ENCODE measurements at places on chromosomes 12 and 14.

DNA sequence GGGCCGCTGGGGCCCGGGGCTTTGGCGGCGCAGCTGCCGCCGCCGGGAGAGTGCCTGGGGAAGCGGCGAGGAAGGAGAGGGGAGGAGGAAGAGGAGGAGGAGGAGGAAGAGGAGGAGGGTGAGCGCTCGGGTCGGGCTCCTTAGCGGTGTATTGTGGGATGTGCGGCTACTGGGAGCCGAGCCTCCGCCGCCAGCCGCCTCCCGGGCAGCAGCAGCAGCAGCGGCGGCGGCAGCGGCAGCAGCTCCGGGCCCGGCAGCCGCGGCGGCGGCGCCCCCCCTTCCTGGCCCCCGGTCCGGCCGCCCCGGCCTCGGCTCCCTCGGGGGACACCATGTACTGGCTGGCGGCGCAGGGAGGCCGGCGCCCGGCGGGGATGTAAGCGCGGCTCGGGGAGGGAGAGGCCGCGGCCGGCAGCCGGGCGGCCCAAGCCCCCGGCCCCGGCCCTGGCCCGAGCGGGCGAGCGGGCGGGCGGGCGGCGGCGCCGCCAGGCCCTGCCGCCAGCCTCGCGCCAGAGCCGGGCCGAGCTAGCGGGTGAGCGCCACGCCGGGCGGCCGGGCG lies at the start of gene SETD1B:
TSS of gene SETD1B (plus strand) at position 149 of the 556 bp plus-strand sequence. CDS start 729 bp downstream, outside the sequence.
- no peak for DNase-seq

GRCh38 chr12:57631566-57632072 lies 1.4 kb downstream of the B4GALNT1 start:
- no peak for DNase-seq

DNA sequence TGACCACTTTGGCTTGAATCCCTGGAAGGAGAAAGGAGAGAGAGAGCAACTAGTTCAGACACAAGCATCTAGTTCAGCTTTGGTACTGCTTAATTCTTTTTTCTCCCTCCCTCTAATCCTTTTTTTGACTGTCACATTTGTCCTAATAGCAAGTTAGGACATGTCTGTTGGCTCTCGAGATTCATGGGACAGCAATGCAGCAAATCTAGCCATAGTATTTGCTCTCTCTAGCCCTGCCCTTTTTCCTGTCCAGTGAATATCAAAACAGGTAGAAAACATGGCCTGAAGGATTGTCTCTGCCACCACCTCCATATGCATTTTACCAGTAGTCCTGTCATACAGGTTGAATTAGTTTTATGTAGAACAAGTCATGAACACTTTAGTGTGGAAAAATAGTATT lies 116.4 kb downstream of the PTPRB start:
- DNase-seq, result no peak

DNA sequence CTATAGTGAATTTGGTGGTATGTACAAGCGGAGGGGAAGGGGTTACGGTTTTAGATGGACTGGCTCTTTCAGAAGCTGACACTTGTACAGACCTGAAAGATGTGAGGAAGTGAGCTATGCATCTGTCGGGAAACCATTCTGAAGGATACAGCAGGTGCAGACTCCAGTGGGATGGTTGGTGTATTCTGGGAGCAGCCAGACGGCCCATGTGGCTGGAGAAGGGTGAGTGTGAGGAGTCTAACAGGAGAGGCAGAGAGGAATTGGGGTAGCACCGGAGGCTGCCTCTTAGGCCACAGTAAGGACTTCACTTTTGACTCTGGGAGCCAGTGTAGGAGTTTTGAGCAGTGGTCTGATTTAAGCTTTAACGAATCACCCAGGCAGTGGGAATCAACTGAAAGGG lies 90.7 kb downstream of the APAF1 start:
- no peak for DNase-seq

DNA sequence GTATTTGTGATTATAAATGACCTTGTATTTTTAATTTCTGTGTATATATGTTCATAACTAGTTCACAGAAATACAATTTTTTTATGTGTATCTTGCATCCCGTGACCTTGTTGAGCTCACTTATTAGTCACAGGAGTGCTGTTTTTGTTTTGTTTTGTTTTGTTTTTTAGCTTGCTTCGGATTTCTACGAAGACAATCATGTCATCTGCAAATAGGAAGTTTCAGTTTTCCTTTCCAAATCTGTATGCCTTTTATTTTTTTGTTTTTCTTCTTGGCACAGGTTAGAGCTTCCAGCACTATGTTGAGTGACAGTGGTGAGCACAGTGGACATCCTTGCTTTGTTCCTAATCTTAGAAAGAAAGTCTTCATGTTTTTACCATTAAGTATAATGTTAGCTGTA lies 229.2 kb upstream of the GARIN6 start:
- DNase-seq, result no peak

DNA sequence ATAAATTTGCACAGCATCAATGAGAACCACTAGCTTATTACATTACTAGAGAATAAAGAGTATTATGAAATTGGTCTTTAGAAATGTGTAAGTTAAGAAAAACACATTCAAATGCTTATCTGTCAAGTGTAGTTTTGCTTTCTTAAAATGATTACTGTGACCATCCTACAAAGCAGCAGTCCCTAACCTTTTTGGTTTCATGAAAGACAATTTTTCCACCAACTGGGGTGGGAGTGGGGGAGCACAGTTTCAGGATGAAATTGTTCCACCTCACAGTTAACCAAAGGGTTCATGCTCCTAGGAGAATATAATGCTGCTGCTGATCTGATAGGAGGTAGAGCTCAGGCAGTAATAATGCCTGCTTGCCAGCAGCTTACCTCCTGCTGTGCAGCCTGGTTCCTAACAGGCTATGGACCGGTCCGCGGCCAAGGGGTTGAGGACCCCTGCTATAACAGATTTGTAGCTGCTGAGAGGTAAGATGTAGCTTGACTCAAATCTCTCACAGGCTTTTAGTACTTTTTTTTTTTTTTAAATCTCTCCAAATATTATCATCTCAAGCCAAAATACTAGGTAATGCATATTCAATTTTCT lies 45.4 kb downstream of the PPP4R3A start:
- no peak for DNase-seq

GRCh38 chr12:52044292-52044983 lies 6.8 kb upstream of the NR4A1 start:
- peak; percentile 84 for DNase-seq

GRCh38 chr12:52907092-52907810 lies 2.4 kb upstream of the KRT8 start:
- DNase-seq, result no peak

- no peak for DNase-seq
Observed at GRCh38 chr12:96392397-96392796, 7.8 kb downstream of the CDK17 start.

DNA sequence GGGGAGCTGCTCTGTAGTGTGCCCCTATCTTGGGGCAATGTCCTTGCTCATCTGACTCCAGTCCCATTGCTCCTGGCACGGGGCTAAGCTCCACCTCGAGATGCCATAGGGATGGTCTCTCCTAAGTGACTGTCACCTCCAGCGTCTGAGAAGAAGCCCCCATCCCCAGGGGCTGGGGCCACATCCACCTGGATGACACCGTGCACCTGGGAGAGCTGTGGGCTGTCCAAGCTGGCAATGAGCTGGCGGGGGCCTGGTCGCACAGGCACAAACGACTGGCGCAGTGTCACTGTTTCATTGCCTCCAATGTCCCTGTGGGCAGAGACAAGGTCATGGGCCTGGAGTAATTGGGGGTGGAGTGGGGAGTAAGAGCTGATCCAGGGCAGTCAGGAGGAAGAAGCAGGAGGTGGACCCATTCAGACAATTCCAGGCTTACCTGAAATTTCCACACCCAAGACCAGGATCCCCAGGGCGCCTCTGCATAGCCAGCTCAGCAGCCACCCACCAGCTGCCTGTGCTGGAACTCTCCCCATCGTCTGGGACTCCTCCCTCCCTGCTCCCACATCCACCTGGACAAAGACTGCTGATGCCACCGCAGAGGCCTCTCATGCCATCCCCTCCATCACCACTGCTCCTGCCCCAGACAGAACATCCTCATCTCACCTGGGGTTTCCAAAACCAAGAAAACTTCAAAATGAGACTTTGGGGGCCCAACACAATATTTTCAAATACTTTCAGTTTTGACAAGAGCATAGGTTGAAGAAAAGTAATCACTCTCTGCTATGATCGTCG lies 7.0 kb upstream of the TINF2 start:
- no peak for DNase-seq

GRCh38 chr12:115411121-115411520 lies 727.1 kb upstream of the TBX3 start:
- no peak for DNase-seq

DNA sequence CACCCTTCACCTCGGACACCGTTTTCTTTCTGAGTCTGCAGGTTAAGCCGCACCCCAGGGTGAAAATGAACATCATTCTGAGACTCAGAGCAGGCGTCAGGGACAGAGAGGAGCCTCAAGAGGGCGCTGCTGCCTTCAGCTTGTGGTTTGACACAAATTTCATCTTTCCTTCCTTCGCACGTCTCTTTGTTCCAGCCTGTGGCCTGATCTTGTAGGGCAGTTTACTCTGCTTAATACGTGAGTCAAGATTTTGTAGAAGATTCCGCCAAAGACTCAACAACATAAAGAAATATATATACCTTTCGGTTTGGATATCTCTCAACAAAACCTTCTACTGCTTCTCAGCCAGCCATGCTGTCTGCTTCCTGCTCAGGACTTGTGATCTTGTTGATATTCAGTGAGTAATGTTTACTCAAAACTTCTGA lies 329.3 kb upstream of the OR4E1 start:
- no peak for DNase-seq

- DNase-seq, result no peak
Observed at GRCh38 chr14:76828339-76829012, 2.3 kb downstream of the LRRC74A start.

DNA sequence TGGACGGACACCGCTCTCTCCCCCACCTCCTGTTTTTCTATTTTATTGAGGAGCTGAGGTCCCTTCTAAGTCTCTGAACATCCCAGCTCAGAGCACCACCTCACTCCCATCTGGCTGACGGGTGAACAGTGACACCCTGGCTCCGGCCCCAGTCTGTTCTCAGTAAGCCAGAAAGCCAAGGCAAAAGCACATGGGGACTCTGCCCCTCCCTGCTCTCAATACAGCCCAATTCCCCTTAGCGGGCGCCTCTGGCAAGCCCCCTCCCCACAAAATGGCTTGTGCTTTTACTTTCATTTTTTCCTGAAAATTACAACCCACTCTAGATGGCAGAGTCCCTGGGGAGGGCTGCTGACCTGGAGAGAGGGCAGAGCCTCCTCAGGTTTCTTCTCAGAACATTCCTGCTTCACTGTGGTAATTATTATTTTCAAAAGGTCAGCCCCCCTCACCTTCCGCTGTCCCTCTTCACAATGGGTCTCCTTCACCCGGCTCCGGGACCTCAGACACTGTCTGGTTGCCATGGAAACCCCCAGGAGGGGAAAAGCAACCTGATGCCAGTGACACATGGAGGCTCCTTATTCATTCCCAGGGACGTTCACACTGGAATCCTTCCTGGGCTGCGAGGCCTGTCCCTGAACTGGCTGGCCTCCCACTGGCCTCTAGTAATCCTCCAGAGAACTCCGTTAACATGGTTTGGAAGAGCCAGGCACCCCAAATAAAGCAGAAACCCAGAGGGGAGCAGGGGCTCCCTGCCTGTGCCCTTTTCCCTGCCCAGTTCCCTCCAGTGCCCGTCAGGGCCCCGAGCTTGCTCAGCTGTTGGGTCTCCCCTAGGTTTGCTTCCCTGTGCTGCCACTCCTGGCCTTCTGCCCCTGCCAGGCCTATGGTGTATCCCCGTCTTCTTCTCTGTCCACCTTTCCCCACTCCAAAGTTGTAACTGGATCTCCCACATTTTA lies 15.9 kb downstream of the COL2A1 start:
- peak; percentile 34 for DNase-seq

DNA sequence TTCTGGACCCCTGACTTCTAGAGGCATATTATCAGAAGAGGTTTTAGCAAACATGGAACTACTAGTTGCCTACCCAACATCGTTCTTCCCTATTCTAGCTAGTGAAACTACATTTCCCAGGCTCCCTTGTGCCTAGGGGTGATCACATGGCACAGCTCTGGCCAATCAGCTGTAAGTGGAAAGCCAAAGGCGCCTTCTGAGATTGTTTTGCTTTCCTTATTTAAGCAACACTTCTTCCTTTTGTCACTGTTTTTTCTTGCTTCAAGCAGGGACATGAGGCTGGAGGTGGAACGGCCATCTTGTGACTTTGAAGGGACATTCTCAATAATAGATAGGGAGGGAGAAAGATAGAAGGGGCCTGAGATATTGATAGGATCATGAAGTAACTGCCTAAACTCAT lies 136.7 kb downstream of the ZNF664 start:
- peak; percentile 73 for DNase-seq

DNA sequence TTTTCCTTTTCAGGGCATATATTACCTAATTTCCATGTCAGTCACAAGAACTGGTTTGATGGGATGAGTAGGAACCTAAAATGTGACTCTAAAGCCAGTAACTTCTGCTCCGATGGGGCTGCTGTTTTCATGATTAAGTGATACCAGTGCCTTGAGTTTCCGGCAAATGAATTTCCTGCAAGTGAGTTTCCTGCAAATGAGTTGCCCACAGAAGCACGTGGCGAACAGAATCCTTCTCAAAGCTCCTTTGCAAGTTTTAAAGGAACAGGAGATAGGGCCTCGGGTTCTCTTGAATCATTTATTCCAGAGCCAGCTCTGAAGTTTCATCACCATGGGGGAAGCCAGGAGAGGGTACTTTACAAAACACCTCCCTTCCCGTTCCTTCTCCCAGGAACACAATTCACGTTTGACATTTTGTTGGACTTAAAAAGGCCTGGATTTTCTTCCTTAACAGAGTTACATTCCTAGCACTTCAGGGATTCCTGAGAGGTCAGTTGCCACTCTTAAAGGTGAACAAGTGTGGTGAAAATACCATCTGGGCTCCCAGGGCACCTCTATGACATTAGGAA lies 2.2 kb upstream of the PPTC7 start:
- no peak for DNase-seq

DNA sequence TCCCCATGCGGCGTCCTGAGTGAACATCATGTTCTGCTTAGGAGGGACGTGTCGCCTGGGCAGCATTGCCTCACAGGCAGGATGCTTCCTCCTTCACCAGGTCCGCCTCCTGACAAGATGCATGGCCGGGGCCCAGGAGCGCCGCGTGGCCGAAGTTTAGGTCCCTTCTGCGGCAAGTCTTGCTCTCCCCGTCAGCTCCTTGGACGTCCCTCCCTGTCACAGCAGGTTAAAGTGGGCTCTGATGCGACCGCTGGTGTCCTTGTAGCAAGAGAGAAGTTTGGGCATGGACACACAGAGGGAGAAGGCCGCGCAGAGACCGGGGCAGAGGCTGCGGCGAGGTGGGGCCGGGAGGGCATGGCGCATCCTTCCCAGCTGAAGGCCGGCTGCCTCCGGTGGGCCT lies 9.4 kb upstream of the GALNT9 start:
- DNase-seq, result no peak

DNA sequence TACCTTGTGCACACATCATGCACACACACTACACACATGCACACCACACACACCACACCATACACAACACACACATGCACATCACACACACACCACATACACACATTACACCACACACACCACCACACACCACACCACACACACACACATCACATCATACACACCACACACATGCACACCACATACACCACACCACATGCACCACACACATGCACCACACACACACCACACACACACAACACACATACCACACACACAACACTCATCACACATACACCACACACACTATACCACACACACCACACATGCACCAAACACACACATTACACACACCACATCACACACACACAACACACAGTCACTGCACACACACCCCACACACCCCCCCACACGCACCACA lies 38.1 kb downstream of the SDR9C7 start:
- DNase-seq, result no peak

GRCh38 chr12:112091563-112091962 lies 17.0 kb downstream of the NAA25 start:
- no peak for DNase-seq

GRCh38 chr12:124319368-124320050 lies 24.6 kb downstream of the RFLNA start:
- no peak for DNase-seq

Measured in AG08396 (cell line).